ENCODE measurements at places on chromosomes 7 and 10. TPM values are rescaled to one million over a fixed set of nuclear protein-coding genes. Genes with fewer than 3 reads are reported as not detected.

GRCh38 chr7:27339478-27339877 is 96.9 kb downstream of the EVX1 start:
- no peaks in the 10 kb centered on the region for H3K36me3 ChIP-seq
- no peaks in the 10 kb centered on the region for H3K4me1 ChIP-seq
- no peak overlapping the region for H3K4me3 ChIP-seq
- no peak for DNase-seq

DNA sequence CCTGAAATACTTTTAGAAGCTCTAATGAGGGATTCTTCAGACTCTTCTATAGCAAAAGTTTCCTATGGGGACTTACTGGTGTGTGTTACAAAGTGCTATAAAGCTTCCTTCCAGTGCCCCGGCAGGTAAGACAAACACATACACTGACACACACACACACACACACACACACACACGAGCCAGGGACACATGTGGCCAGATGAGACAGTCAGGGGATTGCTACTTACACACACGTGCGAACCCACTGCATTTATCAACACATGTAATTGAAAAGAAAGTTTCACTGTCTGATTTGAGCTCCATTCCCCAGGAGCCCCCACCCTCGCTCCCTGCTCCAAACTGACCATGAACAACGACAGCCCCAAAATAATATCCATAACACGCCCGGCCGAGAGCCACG is 119.8 kb downstream of the PRPF18 start:
- peak overlapping the region; percentile 28 for H3K4me3 ChIP-seq
- peaks cover 81% of the 10 kb centered on the region for H3K27me3 ChIP-seq
- no peak for DNase-seq
- no peaks in the 10 kb centered on the region for H3K36me3 ChIP-seq
- H3K4me1 ChIP-seq: peaks cover 16% of the 10 kb centered on the region

GRCh38 chr7:13288516-13288915 is 601.1 kb downstream of the ARL4A start:
- peaks cover 3% of the 10 kb centered on the region for H3K4me1 ChIP-seq
- peaks cover 21% of the 10 kb centered on the region for H3K27me3 ChIP-seq
- no peaks in the 10 kb centered on the region for H3K36me3 ChIP-seq
- H3K27ac ChIP-seq: no peak overlapping the region
- no peak for DNase-seq

- no peak for DNase-seq
- H3K36me3 ChIP-seq: no peaks in the 10 kb centered on the region
- H3K4me1 ChIP-seq: peaks cover 7% of the 10 kb centered on the region
- no peak overlapping the region for H3K4me3 ChIP-seq
- no peak overlapping the region for H3K27ac ChIP-seq
These were observed 132.0 kb downstream of the LCOR start for GRCh38 chr10:96964131-96964530.

DNA sequence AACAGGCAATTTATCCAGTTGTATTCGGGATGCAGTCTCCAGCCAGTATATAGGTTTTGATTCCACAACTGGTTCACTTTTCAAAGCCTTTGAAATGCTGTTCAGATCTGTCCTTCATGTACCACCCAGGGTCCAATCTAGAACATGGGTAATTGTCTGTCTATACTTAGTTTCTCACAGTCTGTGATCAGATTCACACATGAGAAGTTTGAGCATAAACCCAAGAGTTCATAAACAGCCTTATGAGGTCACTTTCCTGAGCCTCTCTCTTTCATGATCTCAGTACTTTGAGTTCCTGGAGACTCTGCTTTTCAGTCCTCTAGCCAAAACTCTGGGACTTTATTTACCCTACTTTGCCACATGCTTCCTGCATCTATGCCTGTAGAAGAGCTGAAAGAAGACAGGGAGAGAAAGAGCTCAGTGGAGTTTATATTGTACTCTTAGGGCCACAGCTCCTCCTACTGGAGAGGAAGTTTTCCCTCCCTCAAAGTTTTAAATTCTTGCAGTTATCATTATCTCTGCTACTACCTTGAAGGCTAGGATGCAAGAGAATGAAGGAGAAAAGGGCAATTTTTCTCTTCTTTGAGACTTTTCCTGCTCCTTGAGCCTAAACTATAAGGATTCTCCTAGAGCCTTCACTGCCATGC is 172.0 kb downstream of the ZEB1 start:
- no peaks in the 10 kb centered on the region for H3K4me1 ChIP-seq
- H3K27ac ChIP-seq: no peak overlapping the region
- DNase-seq: no peak

DNA sequence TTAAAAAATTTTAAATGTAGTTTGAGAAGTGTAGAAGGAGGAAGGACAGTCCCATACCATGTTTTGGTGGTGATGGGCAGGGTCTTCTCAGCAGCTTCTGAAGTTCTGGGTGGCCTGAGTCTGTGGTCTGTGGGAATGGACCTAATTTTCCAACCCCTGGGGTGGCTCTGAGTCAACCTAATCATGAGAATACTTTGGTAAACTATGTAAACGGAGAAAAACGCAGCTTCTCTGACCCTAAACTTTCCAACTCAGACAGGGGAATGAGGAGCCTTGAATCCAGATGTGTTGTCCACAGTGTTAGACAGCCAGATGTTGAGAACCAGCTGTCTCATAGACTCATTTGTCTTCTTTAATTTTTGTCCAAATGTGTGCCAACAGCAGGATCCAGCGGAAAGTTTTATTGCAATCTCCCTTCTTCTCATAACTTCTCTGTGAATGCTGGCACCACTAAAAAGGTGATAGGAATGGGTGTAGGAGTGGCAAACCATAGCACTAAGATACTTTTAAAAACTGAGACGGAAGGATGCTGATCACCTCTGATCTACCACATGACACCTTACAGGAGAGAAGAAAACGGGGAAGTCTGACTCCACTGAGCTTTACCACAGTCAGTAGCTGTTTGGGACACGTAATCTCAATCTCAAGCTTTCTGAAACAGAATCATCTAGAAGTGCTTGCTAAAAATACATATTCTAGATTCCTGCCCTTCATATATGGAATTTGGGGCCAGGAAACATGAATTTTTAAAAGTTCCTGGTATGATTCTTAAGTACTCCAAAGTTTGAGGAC is 90.5 kb upstream of the PHYHIPL start:
- no peak for DNase-seq
- H3K4me3 ChIP-seq: no peak overlapping the region
- no peaks in the 10 kb centered on the region for H3K27me3 ChIP-seq
- no peak overlapping the region for H3K27ac ChIP-seq
- no peaks in the 10 kb centered on the region for H3K36me3 ChIP-seq
- H3K4me1 ChIP-seq: no peaks in the 10 kb centered on the region

- no peak overlapping the region for H3K4me3 ChIP-seq
- no peaks in the 10 kb centered on the region for H3K4me1 ChIP-seq
- peaks cover 2% of the 10 kb centered on the region for H3K36me3 ChIP-seq
- peaks cover 29% of the 10 kb centered on the region for H3K27me3 ChIP-seq
- no peak overlapping the region for H3K27ac ChIP-seq
These were observed 354.8 kb downstream of the CXCL12 start for GRCh38 chr10:44030132-44030531.

- H3K27me3 ChIP-seq: no peaks in the 10 kb centered on the region
- no peak overlapping the region for H3K27ac ChIP-seq
- H3K36me3 ChIP-seq: peaks cover 5% of the 10 kb centered on the region
- no peak overlapping the region for H3K4me3 ChIP-seq
- peaks cover 2% of the 10 kb centered on the region for H3K4me1 ChIP-seq
These were observed 51.7 kb upstream of the IGFBP3 start for GRCh38 chr7:45972629-45973312.

- no peak overlapping the region for H3K27ac ChIP-seq
- H3K27me3 ChIP-seq: peaks cover 48% of the 10 kb centered on the region
- H3K4me3 ChIP-seq: no peak overlapping the region
- DNase-seq: no peak
- H3K4me1 ChIP-seq: peaks cover 2% of the 10 kb centered on the region
- peaks cover 3% of the 10 kb centered on the region for H3K36me3 ChIP-seq
These were observed 14.0 kb upstream of the SLC18A2 start for GRCh38 chr10:117226813-117227451.

- H3K4me1 ChIP-seq: peaks cover 30% of the 10 kb centered on the region
- H3K36me3 ChIP-seq: peaks cover 2% of the 10 kb centered on the region
- no peaks in the 10 kb centered on the region for H3K27me3 ChIP-seq
- H3K27ac ChIP-seq: peak overlapping the region; percentile 96
These were observed 108.1 kb downstream of the PRKAG2 start for GRCh38 chr7:151768805-151769187.

PILRA gene
- 14.5 TPM for total RNA-seq

MBL2 gene
- total RNA-seq: not detected
